AG20443 (cell line): ENCODE measurements at places on chromosomes 13 and 19.

- DNase-seq: no peak
Measured at GRCh38 chr13:86298725-86299124, 499.5 kb upstream of the SLITRK6 start.

- DNase-seq: no peak
Measured at GRCh38 chr13:76226941-76227340, 590.8 kb downstream of the LMO7 start.

- DNase-seq: no peak
Measured at GRCh38 chr13:96252903-96253302, 163.0 kb downstream of the HS6ST3 start.

- no peak for DNase-seq
Measured at GRCh38 chr13:102651392-102651791, 43.5 kb downstream of the METTL21C start.

GRCh38 chr13:112521073-112521685 lies 66.8 kb downstream of the TUBGCP3 start:
- no peak for DNase-seq

DNA sequence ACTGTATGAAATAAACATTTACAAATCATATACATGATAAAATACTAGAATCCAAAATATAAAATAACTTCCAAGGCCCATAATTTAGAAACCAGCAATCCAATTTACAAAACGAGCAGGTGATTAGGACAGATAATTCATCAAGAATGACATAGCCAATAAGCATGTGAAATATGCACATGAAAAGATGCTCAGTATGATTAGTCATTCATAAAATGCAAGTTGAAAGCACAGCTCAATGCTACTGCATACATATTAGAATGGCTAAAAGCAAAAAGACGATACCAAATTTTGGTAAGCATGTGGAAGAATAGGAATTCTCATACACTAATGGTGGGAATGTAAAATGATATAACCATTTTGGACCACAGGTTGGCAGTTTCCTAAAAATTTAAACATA lies 837.2 kb upstream of the MIR17HG start:
- no peak for DNase-seq

DNA sequence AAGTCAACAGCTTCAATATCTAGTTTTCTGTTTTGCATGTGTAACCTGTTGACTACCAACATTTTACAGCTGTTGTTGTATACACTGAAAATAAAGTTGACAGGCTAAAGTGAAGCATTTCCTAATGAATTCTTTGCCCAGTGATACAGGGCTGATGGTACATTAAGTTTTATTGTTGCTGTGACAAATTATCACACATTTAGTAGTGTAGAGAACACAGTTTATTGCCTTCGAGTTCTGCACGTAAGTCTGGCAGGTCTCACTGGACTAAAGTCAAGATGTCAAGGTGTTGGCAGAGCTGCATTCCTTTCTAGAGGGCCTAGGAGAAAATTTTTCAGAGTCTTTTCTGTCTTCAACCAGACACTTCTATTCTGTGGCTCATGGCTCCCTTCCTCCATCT lies 184.2 kb downstream of the SLITRK6 start:
- no peak for DNase-seq

DNA sequence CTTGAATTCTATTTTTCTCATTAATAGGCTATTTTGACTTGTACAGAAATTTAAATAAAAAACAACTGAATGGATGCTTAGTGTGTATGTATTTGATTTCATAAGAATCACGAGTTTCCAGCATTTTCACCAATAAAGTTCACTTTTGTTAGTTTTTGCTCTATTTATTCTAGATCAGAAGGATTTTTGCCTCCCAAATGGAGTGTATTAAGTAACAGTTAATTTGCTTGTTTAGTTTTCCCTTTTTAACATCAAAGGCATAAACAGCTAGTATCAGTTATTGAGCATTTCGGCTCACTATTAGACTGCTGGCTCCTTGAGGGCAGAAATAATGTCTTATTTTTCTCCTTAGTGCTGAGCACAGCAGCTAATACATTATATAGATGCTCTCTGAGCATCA lies 414.1 kb downstream of the FGF9 start:
- no peak for DNase-seq

DNA sequence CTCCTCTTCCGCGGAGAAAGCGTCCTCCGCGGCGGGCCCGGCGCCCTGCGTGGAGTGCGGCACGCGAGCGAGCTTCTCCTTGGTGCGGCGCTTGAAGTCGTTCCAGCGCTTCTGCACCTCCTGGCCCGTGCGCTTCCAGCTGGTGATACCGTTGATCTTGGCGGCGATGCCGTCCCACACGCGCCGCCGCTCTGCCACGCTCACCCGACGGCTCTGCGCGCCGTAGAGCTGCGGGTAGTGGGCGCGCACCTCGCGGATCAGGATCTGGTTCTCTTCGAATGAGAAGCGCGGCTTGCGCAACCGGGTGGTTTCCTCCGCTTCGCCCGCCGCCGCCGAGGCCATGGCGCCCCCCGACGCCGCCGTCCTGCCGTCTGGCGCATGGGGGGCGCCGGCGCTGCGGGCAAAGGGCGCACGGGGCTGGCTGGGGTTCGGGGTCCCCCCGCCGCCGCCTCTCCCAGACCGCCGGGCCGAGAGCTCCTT lies 941 bp downstream of the MYPOP start:
- peak; percentile 54 for DNase-seq

GRCh38 chr13:71483733-71484132 lies 383.3 kb downstream of the DACH1 start:
- no peak for DNase-seq

- DNase-seq: no peak
Measured at GRCh38 chr19:4371247-4372164, 28.1 kb downstream of the MPND start.

DNA sequence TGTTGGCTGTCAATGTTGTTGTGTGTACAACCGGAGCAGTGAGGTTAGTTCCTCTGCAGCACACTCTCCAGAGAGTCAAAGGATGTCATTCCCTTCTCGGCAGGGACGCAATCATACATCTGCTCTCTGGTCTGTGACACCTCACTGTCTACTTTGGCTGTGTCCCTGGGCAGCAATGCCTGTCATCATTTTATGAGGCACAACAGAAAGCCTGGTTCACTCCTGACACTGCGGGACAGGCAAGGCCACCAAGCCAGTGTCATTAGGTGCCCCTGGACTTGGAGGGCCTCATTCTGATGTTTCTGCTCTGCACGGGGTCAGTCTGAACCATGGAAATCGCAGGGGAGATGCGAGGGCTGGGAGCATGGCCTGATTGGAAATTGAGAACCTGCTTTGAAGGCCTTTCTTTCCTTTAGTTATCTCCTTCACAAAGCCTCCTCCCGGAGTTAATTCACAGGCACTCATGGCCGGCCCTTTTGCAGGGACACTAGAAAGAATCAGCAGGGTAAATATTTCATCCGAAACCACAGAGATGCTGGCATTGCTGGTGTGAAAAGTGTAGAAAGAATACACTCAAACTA lies 284.4 kb downstream of the ZNF536 start:
- no peak for DNase-seq

DNA sequence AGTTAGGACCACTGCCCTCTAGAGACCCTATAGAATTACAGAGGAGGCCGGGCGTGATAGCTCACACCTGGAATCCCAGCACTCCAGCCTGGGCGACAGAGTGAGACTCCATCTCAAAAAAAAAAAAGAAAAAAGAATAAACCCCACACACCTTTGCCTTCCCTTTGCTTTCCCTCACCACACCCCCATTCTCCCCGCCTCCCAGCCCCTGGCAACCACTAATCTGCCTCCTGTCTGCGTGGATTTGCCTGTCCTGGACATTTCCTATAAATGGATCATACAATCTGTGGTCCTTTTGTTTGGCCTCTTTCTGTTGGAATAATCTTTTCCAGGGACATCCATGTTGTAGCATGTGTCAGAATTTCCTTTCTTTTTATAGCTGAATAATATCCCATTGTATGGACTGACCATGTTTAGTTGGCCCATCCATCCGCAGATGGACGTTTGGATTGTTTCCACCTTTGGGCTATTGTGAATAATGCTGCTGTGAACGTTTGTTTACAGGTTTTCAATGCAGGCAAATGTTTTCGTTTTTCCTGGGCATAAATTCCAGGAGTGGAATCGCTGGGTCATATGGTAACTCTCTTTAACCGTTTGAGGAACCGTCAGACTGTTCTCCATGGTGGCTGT lies 15.3 kb downstream of the NACC1 start:
- no peak for DNase-seq

- no peak for DNase-seq
Measured at GRCh38 chr13:25645681-25646080, 273.9 kb downstream of the ATP8A2 start.

- DNase-seq: peak; percentile 6
Measured at GRCh38 chr19:12865746-12866415, 15.4 kb downstream of the DNASE2 start.

DNA sequence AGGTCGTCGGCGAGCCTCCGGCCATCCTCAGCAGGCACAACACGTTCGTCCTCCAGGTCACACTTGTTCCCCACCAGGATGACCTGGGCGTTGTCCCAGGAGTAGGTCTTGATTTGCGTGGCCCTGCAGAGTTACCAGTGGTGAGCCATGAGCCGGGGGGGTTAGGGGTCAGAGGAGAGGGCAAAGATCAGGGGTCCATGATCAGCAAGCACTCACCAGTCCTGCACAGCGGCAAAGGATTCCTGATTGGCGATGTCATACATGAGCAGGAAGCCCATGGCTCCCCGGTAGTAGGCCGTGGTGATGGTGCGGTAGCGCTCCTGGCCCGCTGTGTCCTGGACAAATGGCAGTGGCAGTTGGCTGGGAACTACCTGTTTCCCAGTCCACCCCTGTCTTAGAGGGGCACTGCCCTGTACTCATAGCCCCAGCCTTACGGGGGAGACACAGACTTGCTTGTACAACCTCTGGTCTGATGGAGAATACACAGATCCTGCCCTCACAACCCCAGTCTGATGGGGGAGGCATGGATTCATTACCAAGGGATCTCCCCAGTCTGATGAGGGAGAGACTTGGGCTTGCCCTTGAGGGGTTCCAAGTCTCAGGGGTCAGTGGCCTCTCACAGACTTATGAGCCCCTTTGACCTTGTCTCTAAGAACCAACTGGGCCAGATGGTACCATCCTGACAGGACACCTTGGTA lies 3.9 kb downstream of the RAB3D start:
- no peak for DNase-seq

DNA sequence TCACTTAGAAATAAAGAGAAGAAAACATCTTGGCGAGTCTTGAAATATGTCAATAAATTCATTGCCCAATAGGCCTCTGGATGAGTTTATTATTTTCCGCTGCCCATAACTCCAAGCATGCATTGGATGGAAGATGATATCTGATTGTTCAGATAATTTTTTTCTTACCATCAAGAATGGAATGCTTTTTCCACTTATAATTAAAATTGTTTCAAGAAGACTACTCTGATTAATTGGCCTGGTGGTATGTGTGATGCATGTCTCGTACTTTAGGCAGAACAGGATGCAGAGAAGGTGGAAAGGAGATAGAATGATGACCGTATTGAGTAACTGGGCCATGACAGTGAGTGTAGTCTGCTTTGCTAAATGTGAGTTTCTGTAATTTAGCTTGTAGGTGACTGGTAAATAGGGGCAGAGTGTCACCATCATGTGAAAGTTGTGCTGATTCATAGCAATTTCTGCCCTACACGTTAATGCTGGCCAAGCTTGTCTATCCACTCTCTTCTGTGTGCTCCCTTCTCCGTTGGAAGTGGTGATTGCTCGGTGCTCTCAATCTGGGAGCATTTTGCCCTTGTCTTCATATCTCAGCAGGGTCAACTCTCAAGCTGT lies 13.5 kb upstream of the SPATA13 start:
- DNase-seq: no peak

DNA sequence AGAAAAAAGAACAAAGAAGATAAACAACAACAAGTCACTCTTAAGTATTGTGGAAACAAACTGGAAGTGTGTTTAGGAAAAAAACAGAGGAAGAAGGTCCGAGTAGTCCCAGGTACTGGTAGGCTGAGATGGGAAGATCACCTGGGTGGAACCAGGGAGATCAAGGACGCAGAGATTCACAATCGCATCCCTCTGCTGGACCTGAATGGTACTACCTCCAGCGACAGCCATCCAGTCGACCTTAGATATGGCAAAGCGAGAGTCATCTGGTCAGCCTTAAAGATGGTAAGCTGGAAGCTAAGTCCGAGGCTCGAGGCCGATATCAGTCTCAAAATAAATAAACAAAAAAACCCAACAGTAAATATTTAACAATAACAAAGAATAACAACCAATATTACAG lies 44.9 kb upstream of the ZNF91 start:
- no peak for DNase-seq

- peak; percentile 29 for DNase-seq
Measured at GRCh38 chr13:87123987-87124784, 547.0 kb upstream of the SLITRK5 start.

- DNase-seq: no peak
Measured at GRCh38 chr13:40648040-40648439, 18.4 kb downstream of the FOXO1 start.

- DNase-seq: no peak
Measured at GRCh38 chr19:47146920-47147319, 16.3 kb downstream of the SAE1 start.

- DNase-seq: no peak
Measured at GRCh38 chr19:44749292-44749691, 784 bp downstream of the BCL3 start.

DNA sequence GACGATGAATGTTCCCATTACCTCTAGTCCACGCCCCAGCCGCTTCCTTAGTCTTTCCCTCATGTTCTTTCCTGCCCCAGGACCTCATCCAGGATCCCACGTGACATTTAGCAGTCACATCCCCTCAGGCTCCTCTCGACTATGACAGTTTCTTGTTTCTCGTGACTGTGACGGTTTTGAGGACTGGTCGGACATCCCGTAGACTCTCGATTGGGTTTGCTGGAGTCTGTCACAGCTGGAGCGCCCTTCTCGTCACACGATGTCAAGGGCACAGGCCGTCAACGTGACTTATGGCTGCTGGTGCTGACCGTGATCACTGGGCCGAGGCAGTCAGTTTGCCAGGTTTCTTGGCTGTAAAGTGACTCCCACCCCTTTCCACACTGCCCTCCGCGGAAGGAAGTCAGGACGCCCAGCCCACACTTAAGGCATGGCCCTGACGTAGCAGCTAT lies 22.8 kb downstream of the ELAVL1 start:
- no peak for DNase-seq

DNA sequence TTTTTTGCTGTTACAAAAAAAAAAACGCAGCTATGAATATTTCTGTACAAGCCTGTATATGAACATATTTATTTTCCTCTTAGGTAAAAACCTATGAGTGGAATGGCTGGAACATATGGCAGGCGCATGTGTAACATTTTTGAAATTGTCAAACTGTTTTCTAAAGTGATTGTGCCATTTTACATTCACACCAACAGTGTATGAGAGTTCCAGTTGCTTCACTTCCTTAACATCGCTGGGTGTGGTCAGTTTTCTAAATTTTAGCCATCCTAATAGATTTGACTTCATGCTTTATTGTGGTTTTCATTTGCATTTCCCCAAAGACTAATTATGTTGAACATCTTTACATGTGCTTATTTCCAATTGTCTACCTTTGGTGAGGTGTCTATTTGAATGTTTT lies 306.8 kb downstream of the KCNRG start:
- DNase-seq: no peak

- DNase-seq: peak; percentile 21
Measured at GRCh38 chr13:91313103-91313502, 34.4 kb upstream of the MIR17HG start.
